ENCODE measurements at places on chromosomes 12 and 14.

DNA sequence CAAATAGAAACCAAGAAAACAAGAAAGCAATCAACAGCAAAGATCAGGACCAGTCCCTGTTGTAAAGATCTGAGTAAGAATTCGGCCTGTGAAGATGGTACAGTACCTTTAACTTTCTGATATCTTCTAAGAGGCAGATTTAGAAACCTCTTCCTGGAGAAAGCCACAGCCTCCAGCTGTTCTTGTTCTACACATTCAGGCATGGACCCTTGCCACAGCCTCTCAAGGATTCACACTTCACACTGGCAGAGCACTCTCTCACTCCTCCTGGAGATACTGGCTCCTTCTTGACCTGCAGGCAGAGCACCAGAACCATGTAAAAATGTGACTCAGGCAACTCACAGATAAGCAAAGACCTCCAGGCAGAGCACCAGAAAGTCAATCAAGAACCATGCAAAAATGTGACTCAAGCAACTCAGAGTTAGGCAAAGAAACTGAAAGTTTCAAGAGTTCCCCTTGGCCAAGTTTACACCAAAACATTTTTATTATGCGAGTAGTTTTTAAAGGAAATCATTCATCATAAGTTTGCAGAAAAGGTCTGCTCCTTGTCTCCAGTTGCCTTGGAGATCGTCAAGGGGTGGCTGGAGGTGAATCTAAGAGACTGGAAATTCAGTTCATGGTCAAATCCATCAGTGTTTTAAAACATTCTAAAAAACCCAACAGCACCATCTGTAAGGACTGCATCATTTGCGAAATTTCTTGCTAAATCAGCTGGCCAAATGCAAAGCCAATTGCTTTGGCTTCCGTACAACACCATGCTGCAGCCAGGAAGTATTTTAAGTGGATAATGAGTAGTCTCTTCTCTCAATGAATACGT is 119.3 kb upstream of the MDM1 start:
- DNase-seq, result no peak

DNA sequence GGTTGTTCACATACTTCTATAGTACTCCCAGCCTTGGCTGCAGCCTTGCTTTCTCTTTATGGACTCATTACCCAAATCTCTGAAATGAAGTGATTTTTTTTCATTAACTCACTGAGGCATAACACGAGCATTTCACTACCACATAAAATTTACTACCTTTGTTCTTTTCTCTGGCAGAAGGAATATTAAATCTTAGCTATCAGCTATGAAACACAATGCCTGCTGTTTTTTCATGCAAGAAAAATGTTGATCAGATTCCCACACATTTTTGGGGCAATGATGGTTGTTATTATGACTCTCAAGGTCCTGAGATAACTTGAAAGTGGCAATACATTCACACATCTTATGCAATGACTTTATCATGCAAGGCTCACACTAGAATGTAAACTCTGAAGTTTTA is 225.3 kb upstream of the ATP2B1 start:
- no peak for DNase-seq

GRCh38 chr12:56487448-56488040 is 417 bp downstream of the GLS2 start:
- DNase-seq, result peak; percentile 55

DNA sequence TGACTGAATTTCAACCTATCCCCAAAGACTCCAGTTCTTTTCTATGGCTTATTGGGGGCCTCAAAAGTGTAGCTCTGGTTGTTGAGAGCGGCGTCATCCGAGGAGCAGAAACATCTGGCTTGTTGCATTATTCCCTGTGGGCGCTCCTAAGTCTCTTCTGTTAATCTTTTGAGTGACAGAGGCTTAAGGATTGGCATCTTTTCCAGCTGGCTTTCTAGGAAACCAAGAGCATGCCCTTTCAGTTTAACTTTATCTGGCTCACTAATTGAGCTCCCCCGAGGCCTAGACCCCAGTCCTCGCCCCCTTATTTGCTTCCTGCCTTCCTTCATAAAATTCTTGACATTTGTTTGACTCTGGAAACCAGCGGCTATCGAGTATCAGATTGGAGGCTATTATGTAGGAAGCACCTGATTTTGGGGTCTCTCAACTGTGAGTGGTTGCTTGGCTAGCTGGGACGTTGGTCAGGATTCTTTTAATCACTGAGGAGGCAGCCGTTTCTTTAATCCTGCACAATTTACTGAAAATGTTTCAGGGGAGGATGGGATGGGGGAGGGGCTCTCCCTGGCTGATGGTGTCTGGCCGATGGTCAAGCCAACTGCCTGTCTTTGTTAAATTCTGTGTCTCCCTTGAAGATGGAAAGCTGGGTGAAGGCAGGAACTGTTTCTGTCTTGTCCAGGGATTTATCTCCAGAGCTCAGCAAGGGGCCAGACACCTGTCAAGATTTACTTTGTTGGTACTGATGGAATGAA is 3.1 kb downstream of the SMOC1 start:
- DNase-seq, result no peak

GRCh38 chr12:17151917-17152316 is 546.0 kb upstream of the LMO3 start:
- no peak for DNase-seq

- no peak for DNase-seq
Observed at GRCh38 chr14:80124794-80125193, 86.5 kb downstream of the DIO2 start.

DNA sequence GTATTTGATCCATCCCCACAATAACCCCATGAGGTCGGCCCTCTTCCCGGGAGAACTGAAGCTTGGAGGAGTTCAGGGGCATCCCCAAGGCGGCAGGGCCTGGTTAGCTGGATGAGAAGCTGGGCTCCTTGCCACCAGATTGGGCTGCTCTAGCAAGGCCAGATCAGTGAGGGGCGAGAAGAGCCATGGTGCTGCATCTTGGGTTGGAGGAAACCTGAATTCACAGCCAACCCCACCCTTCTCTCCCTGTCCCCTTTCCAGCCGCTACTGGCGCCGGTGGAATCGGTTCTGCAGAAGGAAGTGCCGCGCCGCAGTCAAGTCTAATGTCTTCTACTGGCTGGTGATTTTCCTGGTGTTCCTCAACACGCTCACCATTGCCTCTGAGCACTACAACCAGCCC is 228.6 kb upstream of the FKBP4 start:
- no peak for DNase-seq

DNA sequence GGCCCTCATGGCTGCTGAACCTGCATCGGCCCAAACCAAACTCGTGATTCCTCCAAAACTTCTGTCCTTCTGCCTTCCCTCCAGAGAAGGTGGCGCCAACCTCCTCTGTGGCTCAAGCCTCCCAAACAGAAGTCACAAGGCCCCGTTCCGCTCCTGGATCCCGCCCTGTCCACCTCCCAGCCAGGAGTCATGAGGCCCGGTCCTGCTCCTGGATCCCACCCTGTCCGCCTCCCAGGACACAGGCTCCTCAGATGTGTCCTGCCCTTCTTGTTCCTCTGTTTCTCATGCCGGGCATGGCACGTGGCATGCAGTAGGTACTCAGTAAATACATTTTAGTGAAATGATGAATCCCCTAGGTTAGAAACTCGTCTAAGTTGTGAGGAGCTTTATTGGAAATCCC is 94.2 kb upstream of the SFSWAP start:
- DNase-seq, result no peak

DNA sequence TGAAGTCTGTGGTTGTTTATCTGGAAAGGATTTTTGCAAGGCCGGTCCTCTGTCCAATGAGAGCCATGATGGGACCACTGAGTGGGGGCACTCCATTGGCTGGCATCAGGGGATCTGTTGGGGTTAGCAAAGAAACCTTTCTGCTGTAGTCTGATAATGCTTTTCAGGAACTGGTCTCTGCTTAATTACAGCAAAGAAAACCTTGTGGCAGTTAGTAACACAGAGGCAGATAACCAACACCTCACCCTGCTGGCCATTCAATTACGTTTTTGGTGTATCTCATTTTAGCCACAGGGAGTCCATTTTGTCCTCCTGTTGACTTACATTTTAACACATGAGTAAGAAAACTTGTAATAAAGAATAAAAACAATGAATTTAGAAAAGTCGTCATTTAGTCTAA is 629.3 kb upstream of the MDGA2 start:
- DNase-seq, result no peak

- DNase-seq, result no peak
Observed at GRCh38 chr14:100132903-100133510, 26.4 kb downstream of the DEGS2 start.

GRCh38 chr12:7006639-7007038 is 11.6 kb downstream of the LPCAT3 start:
- DNase-seq, result no peak

DNA sequence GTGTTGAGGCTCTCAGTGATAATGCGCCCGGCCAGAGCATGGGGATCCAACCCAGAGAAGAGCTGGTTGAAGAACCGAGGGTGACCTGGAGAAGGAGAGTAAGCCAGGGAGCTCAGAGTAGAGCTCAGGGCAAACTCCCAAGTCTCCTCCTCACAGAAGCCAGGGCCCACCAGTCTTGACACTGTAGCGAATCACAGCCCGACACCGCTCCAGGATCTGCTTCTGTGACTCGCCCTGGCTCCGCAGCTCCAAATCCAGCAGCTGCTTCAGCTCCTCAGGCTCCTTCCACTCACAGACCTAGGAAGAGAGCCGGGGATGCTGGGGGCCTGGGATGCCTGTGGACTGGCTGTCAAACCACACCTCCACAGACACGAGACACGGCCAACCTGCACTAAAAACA is 8.2 kb upstream of the ZNF740 start:
- no peak for DNase-seq

- no peak for DNase-seq
Observed at GRCh38 chr12:108004319-108004718, 124.8 kb upstream of the WSCD2 start.

DNA sequence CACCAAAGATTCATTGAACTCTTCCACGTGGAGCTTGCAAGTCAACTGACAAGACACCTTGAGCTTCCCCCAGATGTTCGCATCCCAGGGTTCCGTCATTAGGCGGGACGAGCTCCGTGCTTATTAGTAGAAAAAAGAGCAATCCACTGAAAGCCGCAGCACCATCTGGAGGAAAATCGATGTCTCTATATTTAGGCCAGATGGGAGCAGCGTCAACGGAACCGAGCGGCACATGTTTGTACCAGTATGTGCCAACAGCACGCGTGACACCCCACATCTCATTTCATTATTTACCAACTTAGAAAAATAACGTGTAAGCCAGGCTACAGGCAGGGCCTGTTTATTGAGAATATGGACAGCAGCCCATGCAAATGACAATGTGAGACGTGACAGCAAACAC is 45.8 kb upstream of the TMEM132D start:
- no peak for DNase-seq

DNA sequence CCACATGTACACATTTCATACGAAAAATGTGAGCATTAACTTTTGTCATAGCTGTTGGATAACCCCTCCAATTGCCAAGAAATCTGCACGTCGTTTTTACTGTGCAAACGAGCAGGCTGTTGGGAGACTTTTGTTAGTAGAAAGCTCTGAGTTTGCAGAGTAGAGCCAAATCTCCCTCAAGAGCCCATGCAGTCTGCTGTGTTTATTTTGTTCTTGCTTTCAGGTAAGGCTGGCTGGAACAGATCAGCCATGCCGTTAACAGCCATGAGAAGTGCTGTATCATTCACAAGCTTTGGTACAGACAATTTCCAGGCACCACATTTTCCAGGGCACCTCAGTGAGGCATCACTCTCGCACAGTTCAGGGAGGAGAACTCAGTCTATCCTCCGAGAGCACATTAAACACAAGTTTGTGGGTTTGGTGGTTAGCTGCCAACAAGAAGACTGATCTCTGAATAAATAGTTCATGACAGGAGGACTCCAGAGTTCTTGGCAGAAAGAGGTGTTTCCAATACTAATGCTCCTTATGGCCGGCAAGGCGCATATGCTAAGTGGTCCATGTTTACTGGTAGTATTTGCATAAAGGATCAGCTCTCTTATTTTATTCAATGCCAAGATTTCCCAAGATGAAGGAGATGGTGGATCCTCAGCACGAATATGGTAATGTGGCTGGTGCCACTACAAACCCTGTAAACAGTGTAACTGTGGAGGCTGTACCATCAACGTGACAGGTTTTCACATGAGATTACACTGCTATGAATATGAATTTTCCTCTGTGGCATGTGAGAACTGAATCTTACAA is 30.3 kb upstream of the PELI2 start:
- no peak for DNase-seq

GRCh38 chr12:70648191-70648590 is 11.0 kb upstream of the PTPRB start:
- DNase-seq, result no peak

- no peak for DNase-seq
Observed at GRCh38 chr14:92948647-92949046, 25.7 kb downstream of the CHGA start.

GRCh38 chr12:64160021-64160710 is 61.9 kb downstream of the KICS2 start:
- DNase-seq, result no peak

DNA sequence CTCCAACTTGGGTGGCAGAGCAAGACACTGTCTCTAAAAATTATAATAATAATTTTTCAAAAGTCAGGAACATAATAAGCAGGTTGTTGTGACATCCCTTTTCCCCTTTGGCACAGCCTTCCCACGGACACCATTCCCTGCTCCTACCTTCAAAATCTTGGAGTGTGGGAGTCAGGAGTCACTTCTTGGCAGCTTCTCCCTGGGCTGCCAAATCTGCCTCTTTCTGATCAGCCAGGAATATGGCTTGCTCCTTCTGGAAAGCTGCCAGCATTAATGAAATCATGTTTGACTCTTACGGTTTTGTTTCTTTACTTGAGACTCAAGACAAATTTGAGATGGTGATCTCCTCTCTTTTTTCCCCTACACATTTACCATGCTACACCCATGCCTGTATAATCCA is 391.4 kb upstream of the SYT1 start:
- DNase-seq, result no peak

- no peak for DNase-seq
Observed at GRCh38 chr12:86950043-86950442, 693.9 kb upstream of the MGAT4C start.

GRCh38 chr14:50882932-50883826 is 11.3 kb downstream of the ABHD12B start:
- DNase-seq, result peak; percentile 69

GRCh38 chr14:37668646-37669045 is 73.2 kb downstream of the TTC6 start:
- DNase-seq, result no peak

DNA sequence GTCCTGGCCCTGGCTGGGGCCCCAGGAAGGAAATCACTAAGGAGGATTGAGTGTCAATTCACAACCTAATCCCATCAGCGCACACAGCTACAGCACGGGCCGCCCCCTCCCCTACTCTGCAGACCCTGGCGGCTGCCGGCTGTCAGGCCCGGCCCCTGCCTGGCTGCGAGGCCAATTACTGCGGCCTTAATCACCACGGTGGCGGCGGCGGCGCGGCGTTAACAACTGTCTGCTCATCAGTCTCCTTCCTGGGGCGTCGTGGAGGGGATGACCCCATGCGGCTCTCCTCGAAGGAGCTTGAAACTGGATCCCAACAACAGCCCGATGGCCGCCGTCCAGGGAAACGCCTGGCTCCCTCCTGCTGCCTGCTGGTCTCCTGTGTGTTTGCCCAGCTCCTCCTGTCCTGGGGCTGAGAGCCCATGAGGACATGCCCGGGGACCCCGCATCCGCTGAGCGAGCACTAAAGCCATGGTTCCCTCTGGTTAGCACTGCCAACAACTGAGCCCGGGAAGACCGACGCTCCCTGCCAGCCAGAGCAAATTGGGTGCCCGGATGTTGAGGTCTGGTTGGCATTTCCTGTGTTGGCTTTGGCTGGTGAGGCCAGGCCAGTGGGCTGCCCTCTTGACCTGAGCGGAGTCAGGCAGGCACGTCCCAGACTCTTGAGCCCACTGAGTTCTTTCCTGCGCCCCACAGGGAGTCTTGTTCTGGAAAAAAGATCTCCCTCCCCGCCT is 21.8 kb upstream of the EIF2B2 start:
- no peak for DNase-seq

Measured in Caco-2 (cell line).